Fibroblast of upper back skin (primary cell): ENCODE measurements at places on chromosomes 5 and 9.
A peak's percentile ranks its signal among the peaks of the same experiment; 100 is the strongest.

DNA sequence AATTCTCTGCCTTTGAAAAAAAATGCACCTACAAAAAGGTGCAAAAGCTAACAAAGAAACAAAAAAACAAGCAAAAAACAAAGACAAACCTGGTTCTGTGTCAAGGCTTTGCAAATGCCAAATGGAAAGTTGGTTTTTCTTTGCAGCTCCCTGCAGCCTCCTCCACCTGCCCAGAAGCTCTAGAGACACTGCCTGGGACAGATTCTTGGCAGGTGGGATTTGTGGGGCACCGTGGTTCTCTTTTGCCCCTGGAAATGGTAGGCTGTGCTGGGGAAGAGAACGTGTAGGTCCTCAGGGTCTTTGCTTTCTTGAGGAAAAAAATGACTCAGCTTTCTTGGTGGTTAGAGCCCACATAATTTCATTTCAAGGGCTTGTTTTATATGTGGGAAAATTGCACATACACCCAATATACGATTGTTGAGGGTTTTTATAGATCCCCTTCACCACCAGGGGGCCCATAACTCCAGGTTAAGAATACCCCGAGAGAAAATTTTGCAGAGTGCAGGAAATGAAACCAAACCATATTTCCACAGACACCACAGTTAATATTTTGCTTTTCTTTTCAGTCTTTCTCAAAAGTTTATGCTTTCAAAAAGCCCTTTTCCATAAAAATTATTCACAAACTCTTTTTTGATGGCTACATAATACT is 58.7 kb downstream of the NXNL2 start:
- peak; percentile 68 for DNase-seq

DNA sequence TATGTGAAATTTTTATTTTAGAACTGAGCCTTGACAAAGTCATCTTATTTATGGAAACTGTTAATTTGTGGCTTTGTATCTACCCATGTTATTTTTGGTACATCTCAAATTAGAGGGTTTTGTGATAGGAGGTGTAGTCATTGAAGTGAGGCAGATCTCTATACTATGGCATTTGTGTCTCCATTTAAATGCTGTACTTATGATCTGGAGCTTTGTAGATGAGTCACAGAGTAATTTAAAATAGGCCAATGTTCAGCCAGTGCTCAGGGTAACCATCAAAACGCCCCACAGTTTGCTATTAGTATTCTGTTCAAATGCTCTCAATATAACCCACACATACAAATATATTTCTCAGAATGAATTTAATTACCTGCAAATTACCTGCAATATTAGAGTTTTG is 351.5 kb upstream of the KLF9 start:
- no peak for DNase-seq

DNA sequence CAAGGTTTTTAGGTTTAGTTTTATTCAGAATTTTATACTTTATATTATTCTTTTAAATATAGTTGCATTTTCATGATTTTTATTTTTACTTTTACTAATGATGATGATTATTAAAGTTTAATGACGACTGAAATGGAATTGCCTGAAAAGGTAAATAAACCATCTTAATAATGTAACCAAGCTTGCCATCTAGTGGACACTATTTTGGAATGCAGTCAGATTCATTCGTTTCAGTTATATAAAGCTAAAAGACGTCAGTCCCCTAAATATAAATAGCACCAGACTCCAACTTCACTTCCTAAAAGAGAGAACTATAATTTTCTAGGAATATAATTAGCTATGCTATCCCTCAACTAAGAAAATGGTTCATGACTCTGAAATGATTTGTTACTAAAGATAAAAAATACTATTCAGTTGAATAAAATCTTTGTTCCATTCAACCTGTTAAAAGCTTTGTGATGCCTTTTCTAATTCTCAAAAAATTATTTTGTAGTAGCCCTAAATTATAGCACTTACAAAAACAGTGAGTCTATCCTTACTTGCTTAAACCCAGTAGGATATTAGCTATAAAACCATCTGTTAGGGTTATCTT is 19.9 kb downstream of the ABITRAM start:
- DNase-seq = peak; percentile 49

- no peak for DNase-seq
Measured at GRCh38 chr9:94692601-94693000, 33.9 kb upstream of the AOPEP start.

- no peak for DNase-seq
Measured at GRCh38 chr9:10112070-10112469, 500.7 kb downstream of the PTPRD start.

DNA sequence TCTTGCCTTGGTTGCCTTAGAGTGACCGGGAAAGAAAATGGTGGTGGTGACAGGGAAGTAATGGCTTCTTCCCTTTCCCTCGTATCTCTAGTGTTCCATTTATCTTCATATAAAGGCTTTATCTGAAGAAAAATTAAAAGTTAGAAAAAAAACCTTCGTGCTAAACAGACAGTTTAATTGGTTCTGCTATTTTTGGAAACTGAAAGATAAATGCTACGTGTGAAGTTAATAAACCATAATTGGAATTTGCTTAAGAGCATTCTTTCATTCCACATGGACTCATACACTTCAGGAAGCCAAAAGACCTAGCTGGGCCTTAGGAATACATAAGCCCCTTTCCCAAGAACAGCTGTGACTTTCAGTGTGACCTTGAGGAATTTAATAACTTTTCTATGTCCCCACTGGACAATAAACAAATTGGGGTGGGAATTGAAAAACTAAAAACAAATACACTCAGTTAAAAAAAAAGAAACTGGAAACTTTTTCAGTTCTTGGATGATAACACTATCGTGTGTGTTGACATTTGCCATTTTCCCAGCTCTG is 818.8 kb upstream of the WWC1 start:
- DNase-seq = no peak

DNA sequence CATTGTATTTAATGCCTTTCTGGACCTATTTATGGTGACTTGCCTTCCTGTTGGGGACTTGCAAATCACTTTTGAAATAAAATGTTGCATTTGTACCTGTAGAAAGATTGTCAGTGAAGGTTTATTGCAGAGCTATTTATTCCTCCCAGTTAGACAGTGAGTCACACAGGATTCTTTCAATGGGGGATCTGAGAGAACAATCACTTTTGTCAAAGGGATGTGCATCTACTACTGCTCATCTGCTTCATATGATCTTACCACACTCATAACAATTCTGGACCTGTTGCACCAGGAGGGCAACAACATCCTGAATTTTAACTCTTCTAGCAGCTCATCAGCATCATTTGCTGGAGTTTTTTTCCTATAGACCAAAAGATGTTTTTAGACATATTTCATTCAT is 66.8 kb downstream of the FBXL7 start:
- DNase-seq = peak; percentile 28

- DNase-seq = no peak
Measured at GRCh38 chr9:114424126-114424525, 36.3 kb upstream of the AKNA start.

GRCh38 chr9:134717924-134718645 is 76.5 kb downstream of the COL5A1 start:
- DNase-seq = no peak

DNA sequence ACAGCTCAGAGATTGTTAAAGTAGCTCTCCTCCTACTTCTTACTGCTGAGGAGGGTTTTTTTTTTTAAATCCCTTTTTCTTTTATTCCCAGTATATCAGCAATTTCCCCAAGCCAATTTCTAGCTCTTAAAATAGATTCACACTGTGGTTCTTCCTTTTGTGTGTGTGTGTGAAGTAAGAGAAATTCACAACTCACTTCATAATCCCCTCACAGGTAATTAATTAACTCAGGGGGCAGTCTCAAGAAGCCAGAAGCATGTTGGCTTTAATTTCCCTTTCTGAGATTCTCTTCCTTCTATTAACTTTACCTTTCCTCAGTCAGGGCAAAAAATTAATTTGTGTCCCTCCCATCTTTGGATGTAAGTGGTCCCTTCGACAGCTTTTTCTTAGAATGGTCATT is 71.0 kb upstream of the HMHB1 start:
- DNase-seq = no peak

DNA sequence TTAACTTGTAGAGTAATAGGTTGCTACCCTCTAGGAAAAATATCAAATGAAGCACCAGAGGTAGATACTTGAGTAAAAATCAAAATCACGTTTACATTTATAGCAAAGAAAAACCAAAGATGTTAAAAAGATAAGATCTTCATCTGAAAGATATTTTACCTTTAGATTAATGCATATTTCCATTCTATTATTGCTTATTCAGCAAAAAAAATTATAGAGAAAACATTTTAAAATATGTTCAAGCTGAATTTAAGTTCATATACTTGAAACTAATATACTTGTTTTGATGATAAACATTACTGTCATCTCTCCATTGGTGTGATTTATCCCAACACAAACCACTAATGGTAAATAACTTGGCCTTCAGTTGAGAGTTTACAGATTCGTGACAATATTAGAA is 422.3 kb downstream of the CAAP1 start:
- DNase-seq = no peak

GRCh38 chr5:51386916-51387883 is 4.0 kb downstream of the ISL1 start:
- DNase-seq = no peak

DNA sequence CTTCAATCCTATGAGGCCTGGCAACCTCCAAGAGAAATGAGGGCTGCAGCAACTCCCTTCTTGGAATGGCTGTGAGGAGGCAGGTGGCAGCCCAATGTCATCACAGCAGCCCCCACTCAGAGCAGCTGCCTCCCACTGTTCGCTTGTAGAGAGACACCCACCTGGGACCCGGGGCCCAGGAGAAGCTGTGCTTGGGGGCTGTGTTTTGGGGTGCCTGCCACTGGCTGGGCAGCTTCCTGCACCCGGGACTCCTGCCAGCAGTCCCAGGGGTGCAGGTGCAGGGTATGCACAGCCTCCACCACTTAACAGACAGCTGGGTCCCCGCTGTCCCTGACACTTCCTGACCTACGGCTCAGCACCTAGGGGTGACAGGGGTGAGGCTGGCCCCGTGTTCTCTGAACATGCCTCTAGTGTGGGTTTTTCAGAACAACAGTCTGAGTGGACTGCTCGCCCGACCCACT is 26.2 kb downstream of the NIPAL4 start:
- DNase-seq = no peak
